Aorta (tissue), 5 donors: ENCODE measurements at places on chromosomes 2 and 18. TPM values are rescaled to one million over a fixed set of nuclear protein-coding genes. Genes with fewer than 3 reads are reported as not detected.

SIX2 gene
- 1.7 TPM for total RNA-seq

DAPL1 gene
- not detected for total RNA-seq

GRCh38 chr18:7646174-7646886, 79.2 kb downstream of the PTPRM start:
- no peak for DNase-seq

DNA sequence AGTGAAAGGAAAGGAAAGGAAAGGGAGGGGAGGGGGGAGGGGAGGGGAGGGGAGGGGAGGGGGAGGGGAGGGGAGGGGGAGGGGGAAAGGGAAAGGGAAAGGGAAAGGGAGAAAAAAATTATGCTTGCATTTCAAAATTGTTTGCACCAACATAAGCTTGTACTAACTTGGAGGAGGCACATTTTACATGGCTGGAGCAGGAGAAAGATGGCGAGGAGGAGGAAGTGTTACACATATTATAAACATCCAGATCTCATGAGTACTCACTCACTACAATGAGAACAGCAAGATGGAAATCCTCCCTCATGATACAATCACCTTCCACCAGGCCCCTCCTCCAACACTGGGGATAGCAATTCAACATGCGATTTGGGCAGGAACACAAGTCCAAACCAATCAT, 660.2 kb upstream of the CDH2 start:
- no peak for DNase-seq

HOXD8 gene
- total RNA-seq = 14.4 TPM

GRCh38 chr18:48470484-48471180, 61.4 kb upstream of the ZBTB7C start:
- DNase-seq = no peak
